GM12878 (cell line): ENCODE measurements at places on chromosomes 4 and X.
A peak's percentile ranks its signal among the peaks of the same experiment; 100 is the strongest.

DNA sequence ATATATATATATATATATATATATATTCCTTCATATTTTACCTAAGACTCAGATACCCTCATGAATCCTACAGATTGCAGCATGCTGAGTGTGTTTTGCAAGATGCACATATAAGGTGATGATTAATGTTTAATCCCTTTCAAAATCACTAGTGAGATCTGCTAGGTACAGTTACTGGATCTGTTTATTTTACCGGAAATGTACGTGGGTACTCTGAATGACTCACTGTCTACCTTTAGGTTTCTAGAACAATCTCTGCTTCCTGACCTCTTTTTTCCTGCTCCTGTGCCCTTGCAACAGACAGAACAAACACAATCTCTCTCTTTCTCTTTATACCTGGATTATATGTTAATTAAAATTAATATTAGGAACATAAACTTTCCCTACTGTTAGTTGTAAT is 379.6 kb downstream of the FAM133A start:
- no peaks in the 10 kb centered on the region for H3K36me3 ChIP-seq
- no peaks in the 10 kb centered on the region for H3K4me1 ChIP-seq
- no peak overlapping the region for H3K27ac ChIP-seq
- H3K27me3 ChIP-seq: no peaks in the 10 kb centered on the region

DNA sequence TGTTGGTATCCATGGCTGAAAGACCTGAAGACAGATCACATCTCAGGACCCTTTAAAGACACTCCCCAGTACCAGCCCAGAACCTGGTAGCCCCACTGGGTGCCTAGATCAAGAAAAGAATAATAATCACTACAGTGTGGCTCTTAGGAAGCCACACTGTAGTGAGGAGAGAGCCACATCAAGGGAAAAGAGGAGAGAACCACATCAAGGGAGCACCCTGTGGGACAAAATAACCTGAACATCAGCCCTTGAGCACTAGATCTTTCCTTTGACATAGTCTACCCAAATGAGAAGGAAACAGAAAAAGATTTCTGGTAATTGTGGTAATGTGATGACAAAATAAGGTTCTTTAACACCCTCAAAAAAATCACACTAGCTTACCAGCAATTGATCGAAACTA is 15.3 kb downstream of the RTL3 start:
- no peaks in the 10 kb centered on the region for H3K36me3 ChIP-seq
- DNase-seq: no peak
- no peaks in the 10 kb centered on the region for H3K27me3 ChIP-seq
- H3K4me1 ChIP-seq: no peaks in the 10 kb centered on the region

DNA sequence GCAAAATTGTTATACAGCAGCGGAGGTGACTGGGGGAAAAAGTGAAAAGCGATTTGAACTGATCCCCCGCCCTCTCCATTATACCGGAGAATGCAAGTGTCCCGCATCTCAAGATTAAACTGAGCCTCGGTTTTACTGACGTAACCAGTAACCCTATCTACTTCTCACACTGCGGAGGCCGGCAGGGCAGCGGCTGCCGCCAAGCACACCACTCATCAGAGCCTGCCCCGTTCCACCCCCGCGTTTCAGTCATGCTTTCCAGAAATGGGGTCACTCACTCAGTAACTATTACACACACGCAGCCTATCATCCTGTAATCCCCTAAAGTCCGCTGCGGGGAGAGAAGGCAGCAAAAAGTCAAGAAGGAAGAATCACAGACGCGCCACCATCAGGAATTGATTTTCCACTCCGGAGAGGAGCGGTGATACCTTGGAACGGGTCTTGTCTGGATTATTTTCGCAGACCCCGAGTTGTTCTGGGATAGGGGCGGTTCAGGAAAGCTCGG is 1.4 kb downstream of the RPS6KA3 start:
- H3K27me3 ChIP-seq: peaks cover 6% of the 10 kb centered on the region; the same call in 1 of the 2 replicates
- H3K27ac ChIP-seq: peak overlapping the region; percentile 28
- no peaks in the 10 kb centered on the region for H3K4me1 ChIP-seq
- no peak for DNase-seq

DNA sequence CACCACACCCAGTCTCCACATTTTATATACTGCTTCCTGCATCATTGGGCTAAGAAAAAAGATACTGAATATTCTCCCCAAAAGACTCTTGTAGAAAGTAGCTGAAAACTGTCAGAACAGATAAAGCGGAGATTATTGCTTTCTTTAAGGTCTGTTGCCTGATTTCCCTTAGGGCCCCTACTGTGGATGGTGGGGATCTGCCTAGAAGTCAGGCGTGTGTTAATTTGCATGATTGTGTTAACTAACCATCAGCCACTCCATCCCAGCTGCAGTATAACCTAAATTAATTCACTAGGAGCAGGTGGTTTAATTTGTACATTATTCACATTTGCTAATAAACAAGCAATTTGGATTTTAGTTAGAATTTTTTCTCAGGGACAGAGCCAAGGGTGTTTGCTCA is 360.3 kb downstream of the FBXW7 start:
- no peaks in the 10 kb centered on the region for H3K36me3 ChIP-seq
- no peak overlapping the region for H3K27ac ChIP-seq
- H3K4me3 ChIP-seq: no peak overlapping the region
- no peaks in the 10 kb centered on the region for H3K4me1 ChIP-seq

DNA sequence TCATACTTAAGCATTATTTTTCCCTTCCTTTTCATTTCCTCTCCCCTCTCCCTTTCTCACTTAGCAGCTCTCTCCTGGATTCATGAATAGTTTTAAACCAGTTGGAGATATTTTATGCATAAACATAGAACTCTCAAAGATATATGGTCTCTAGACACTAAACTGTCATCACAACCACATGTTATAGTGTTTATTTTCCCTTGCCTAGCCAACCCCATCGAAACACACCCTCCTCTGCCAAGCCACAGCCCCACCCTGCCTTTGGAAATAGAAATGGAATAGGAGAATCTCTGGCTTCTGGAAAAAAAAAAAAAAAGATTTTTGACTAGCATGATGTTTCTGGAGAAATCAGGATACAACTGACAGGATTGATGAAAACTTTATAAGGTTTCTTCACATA is 64.8 kb upstream of the RBPJ start:
- H3K4me3 ChIP-seq: no peak overlapping the region
- no peak overlapping the region for H3K27ac ChIP-seq
- DNase-seq: no peak
- no peaks in the 10 kb centered on the region for H3K27me3 ChIP-seq

- no peak overlapping the region for H3K27ac ChIP-seq
- H3K4me1 ChIP-seq: no peaks in the 10 kb centered on the region
- no peaks in the 10 kb centered on the region for H3K36me3 ChIP-seq
- no peak for DNase-seq
Observed at GRCh38 chr4:106864231-106864630, 171.9 kb downstream of the DKK2 start.

GRCh38 chr4:77802402-77802801 is 16.8 kb downstream of the CNOT6L start:
- no peaks in the 10 kb centered on the region for H3K27me3 ChIP-seq
- H3K27ac ChIP-seq: no peak overlapping the region
- peaks cover 5% of the 10 kb centered on the region; the same call in 1 of the 2 replicates for H3K4me1 ChIP-seq
- H3K36me3 ChIP-seq: no peaks in the 10 kb centered on the region
